ENCODE measurements at places on chromosomes 2 and 18.

GRCh38 chr2:233841183-233841582 is 13.2 kb downstream of the HJURP start:
- peaks cover 62% of the 10 kb centered on the region for H3K36me3 ChIP-seq
- DNase-seq, result no peak
- no peaks in the 10 kb centered on the region for H3K27me3 ChIP-seq
- no peak overlapping the region for H3K4me3 ChIP-seq
- no peaks in the 10 kb centered on the region for H3K4me1 ChIP-seq
- H3K27ac ChIP-seq, result no peak overlapping the region

DNA sequence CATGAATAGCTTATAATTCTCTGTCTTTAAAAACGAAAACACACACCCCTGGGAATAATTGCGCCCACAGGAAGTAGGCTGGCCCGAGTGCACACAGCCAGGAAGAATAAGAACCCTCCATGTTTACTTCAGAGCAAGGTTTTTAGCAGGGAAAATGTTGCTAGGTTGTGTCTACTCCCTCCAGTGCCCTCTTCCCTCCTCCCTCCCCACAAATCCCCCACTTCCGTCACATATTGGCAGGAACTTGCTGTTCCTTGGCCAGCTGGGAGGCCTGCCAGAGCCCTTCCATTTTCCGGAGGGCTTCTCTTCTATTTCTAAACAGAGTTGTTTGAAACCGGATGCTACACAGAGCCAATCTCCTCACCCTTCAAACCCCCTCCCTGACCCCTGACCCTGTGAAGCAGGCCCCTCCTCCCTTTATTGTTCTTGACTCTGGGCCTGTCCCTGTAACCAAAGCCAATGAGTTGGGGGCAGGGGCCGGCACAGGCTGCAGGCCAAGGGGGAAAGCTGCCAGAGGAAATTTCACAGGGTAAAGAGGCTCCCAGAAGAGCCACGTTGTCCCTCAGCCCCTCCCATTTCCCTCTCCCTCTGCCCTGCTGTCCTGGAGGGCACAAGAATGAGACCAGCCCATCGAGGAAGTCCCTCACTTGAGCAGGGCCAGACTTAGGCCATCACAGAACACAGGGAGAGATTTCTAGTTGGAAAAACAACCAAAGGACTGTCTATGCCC is 49.8 kb upstream of the LGALSL start:
- H3K27ac ChIP-seq, result peak overlapping the region; percentile 51
- no peaks in the 10 kb centered on the region for H3K27me3 ChIP-seq
- peaks cover 11% of the 10 kb centered on the region for H3K4me1 ChIP-seq
- no peaks in the 10 kb centered on the region for H3K36me3 ChIP-seq
- DNase-seq, result peak; percentile 72
- H3K4me3 ChIP-seq, result no peak overlapping the region

DNA sequence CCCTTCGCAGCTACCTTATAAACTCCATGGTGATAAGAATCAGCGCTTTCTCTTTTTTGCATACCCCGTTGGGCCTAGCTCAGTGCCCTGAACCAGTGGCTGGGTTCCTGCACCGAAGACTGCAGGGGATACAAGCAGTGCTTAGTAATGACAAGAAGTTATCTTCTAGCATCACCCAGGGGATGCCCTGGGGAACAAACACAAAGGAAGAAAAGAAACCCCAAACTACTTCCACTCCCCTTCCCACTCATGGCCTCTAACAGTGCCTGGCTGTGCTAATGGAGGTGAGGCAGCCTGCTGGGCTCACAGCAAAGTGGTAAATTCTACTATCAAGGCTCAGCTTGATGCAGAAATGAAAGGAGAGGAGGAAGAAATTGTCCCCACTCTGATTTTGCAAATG is 314.7 kb downstream of the TXNL1 start:
- DNase-seq, result no peak
- no peak overlapping the region for H3K27ac ChIP-seq
- H3K4me3 ChIP-seq, result no peak overlapping the region
- H3K4me1 ChIP-seq, result no peaks in the 10 kb centered on the region
- no peaks in the 10 kb centered on the region for H3K36me3 ChIP-seq

DNA sequence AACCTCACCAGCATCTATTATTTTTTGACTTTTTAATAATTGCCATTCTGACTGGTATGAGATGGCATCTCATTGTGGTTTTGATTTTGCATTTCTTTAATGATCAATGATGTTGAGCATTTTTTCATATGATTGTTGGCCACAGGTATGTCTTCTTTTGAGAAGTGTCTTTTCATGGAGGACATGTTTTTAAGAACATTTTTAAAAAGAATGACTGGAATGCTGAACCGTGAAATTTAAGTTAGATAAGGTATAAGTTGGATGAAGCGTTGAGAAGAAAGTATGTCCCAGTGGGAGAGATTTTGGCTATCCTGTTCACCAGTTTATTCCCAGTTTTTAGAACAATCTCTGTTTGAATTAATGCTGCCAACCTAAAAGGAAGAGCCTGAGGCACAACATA is 365.9 kb downstream of the CELF4 start:
- no peak for DNase-seq
- H3K4me3 ChIP-seq, result no peak overlapping the region
- no peaks in the 10 kb centered on the region for H3K4me1 ChIP-seq
- H3K36me3 ChIP-seq, result no peaks in the 10 kb centered on the region
- H3K27me3 ChIP-seq, result no peaks in the 10 kb centered on the region

DNA sequence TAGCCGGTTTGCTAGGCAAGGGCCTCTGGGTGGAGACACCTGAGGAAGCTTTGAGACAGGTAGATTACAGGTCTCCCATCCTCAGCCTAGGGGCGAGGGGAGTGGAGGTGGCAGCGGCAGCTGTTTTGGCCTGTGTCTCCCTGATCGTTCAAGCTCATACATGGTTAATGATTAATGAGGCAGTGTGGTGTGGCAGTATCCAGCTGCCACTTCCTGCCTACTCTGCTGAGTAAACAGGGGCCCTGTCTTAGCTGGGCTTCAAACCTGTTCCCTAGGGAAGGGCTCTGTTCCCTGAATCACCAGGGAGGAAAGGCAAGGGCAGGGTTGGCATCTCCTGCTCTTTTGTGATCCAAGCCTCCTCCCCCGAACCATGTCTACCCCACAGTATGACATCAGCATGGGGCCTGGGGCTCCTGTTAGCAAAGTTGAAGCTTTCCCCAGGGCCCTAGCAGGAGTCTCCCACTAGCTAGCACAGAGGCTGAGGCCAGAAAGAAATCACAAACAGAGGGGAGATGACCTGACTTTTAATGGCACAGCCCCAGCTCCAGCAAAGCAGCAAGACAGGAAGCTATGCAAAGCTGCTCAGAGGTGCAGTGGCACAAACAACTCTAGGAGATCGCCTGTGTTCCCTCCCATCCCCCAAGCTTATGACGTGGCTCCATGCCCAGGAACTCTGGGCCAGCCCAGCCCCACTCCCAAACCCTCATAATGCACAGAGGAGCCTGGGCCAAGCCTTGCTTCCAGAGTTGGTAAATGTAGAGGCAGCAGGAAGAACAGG is 3.7 kb upstream of the TUBA4B start:
- no peak for DNase-seq
- H3K36me3 ChIP-seq, result peaks cover 4% of the 10 kb centered on the region
- H3K27ac ChIP-seq, result no peak overlapping the region
- H3K4me1 ChIP-seq, result peaks cover 7% of the 10 kb centered on the region
- no peak overlapping the region for H3K4me3 ChIP-seq
- peaks cover under 1% of the 10 kb centered on the region for H3K27me3 ChIP-seq

GRCh38 chr2:10880586-10881321 is 31.0 kb upstream of the KCNF1 start:
- H3K27me3 ChIP-seq, result no peaks in the 10 kb centered on the region
- no peak for DNase-seq
- peaks cover 2% of the 10 kb centered on the region for H3K4me1 ChIP-seq
- H3K27ac ChIP-seq, result no peak overlapping the region
- H3K4me3 ChIP-seq, result no peak overlapping the region
- no peaks in the 10 kb centered on the region for H3K36me3 ChIP-seq

DNA sequence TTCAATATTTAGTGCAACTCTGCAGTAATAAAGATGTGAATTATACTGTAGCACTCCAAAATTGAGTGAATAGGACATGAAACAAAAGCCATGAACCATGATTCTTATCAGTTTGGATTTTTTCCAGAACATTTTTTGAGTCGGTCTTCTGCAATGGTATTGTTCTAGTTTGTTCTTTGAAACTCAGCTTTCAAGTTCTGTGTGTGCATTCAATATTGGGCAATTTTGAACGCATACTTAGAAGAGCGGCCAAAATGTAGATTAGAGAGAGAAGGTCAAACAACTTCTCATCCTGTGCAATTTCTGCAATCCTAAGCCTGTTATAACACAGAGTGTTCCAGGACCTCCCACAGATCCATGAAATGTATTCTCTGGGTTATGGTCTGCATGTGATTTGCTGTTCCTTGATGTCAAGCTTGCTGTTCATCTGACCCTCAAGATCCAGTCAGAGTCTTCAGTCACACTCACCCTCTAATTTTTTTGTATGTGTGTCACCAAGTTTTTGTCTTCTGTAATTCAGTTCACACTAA is 48.3 kb downstream of the TSPYL6 start:
- no peaks in the 10 kb centered on the region for H3K4me1 ChIP-seq
- no peak overlapping the region for H3K27ac ChIP-seq
- H3K4me3 ChIP-seq, result no peak overlapping the region
- no peak for DNase-seq

- no peak overlapping the region for H3K27ac ChIP-seq
- no peaks in the 10 kb centered on the region for H3K36me3 ChIP-seq
- no peak for DNase-seq
- H3K27me3 ChIP-seq, result no peaks in the 10 kb centered on the region
- H3K4me3 ChIP-seq, result no peak overlapping the region
Measured at GRCh38 chr18:76978616-76979015, 154.0 kb downstream of the MBP start.

DNA sequence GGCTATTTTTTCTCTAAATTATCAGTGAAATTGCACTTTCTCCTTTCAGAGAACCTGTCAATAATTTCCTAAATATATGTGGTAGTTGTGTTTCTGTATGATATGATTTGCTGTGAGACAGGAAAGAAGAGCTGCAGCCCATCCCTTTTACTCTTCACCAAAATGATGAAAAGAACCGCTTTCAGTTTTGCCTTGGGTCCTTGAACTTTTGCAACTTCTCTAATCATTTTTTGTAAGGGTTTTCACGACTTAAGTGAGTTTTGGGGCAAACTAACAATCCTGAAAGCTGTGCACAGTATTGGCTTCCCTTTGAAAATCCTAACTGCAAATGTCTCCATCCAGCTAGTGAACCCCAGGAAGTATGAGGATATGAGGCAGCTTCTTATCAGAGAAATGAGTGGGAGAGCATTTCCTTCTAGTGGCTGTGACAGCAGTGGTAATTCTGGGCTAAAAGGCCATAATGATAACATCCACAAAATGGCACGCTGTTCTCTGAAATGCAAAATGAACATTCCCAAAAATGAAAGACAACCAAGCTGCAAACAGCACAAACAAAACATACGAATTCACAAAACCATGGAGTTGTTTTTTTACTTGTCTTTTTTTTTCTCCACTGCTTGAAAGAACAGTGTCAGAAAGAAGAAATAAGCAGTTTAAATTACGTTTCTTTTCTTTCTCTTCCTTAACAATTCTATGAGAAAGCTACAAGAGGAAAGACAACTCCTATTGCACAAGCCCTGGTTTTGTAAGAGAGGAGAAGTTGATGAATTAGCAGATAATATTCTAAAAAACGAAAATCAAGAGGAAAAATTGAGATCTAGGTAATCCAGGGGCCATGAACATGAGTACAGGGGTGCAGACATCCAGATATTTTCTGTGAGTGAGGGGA is 1291.6 kb upstream of the ZEB2 start:
- no peaks in the 10 kb centered on the region for H3K27me3 ChIP-seq
- no peaks in the 10 kb centered on the region for H3K36me3 ChIP-seq
- H3K27ac ChIP-seq, result no peak overlapping the region

- no peak overlapping the region for H3K27ac ChIP-seq
- no peak overlapping the region for H3K4me3 ChIP-seq
- H3K27me3 ChIP-seq, result no peaks in the 10 kb centered on the region
- DNase-seq, result no peak
Measured at GRCh38 chr2:96240341-96241038, 25.3 kb downstream of the TMEM127 start.

Measured in iPS DF 6.9 (cell line).